Muscle of arm (tissue), 14 donors: ENCODE measurements at places on chromosomes 1 and 21. TPM values are rescaled to one million over a fixed set of nuclear protein-coding genes. Genes with fewer than 3 reads are reported as not detected.

DNA sequence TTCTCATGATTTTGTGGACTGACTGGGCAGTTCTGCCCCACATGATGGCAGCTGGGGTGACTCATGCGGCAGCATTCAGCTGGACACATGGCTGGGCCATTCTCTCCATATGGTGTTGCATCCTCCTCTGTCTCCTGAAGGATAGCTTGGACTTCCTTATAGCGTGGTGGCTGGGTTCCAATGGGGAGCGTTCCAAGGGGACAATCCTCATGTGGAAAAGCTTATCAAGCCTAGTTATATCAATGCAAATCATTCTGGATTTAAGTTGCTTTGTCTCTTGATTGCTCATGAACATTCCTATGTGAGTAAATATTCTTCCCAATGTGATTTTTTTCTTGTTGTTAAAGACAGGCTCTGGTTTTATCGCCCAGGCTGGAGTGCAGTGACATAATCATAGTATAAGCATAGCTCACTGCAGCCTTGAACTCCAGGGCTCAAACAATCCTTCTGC lies 13.2 kb upstream of the SLC2A1 start:
- DNase-seq: peak; percentile 24

RPL11 gene
- polyA plus RNA-seq: 3,845 TPM

TMEM269 gene
- 1.1 TPM for polyA plus RNA-seq

GRCh38 chr1:223802032-223802431 lies 43.7 kb downstream of the TP53BP2 start:
- no peak for DNase-seq

DNA sequence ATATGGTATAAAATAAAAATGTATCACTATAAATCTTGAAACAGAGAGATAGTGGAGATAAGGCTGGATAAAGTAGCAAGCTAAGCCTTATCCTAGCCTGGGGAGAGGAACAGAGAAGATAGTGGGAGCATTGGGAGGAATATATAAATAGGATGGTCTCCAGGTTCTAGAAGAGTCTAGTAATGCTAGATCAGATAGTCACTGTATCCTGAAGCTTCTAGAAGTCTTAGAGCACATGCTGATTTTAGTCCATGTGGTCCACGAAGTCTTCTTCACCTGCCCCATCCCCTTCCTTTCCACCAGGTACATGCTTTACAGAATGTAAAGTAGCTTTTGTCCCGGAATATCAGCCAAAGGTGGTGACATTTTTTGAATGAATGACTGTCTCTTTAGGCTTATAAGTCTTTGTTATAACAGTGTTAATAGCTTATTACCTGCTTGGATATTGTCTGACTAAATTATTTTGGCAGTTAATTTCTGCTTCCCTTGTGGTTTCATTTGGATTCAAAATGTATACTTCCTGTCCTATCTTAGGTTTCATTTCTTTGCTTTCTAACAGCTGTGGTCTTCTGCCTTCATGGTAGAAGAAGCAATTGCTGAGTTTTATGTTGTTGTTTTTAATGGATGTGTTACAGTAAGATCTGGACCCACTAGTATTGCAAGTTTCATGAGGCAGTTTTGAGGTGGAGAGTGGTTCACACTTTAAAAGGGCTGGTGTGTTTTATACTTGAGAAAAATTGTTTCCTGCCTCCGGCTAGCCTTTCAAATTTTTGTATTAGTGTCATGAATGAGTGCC lies 5.9 kb downstream of the SMG7 start:
- no peak for DNase-seq

DNA sequence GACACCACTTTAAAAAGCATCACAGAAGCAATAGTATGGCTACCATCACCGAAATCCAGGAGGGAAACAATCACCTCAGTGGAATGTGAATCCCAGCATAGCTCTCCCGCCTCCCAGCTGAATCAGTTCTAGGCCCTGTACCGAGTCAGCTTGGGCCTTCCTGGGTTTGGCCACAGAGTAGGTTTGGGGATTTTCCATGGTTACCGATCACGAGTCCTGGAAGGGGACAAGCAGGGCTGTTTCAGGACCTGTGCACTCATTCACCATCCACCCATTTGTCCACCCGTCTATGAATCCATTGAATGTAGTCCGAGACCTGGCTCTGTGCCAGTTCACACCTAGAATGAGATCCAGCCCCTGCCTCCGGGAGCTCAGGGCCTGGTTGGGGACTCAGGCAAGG lies 94.2 kb downstream of the ARHGEF10L start:
- no peak for DNase-seq

GRCh38 chr1:207828485-207829158 lies 76.8 kb downstream of the CD46 start:
- peak; percentile 46 for DNase-seq

DNA sequence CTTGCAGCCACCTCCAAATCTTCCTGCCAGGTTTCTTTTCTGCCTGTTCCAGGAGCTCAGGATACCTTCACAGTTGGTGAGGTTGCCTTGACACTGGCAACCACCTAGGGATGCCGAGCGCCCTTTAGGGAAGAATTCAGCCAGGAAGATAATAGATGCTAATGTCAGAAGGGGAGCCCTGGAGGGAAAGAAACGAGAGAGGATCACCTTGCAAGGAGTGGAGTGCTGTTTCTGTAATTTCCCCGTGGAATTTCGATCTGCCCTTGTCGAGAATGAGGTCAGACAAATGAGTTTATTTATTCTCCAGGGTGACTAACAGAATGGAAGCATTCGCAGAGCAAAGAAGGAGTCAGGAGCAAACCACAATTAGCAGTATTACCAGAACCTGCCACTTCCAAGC lies 315.8 kb upstream of the KAZN start:
- no peak for DNase-seq

- DNase-seq: no peak
Measured at GRCh38 chr1:164515231-164515630, 43.8 kb upstream of the PBX1 start.

SYTL1 gene
- 0.44 TPM for polyA plus RNA-seq

GRCh38 chr1:27755286-27755685 lies 17.7 kb upstream of the STX12 start:
- DNase-seq: no peak

DNA sequence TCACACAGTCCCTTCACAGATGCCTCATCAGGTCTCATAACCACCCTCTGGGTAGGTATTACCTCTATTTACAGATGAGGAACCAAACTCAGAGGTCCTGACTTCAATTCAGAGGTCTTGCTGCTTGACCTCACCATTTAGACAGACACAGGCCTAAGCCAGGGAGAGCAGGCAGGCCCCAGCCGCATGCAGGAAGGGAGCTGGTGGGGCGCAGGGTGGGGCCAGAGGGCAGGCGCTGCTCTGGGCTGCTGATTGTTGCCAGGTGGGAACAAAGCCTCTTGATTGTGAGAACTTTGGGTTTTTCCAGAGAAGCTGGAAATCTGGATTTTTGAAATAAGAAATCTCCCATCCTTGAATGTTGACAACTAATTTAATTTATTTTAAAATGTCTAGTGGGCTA lies 19.9 kb upstream of the PRELP start:
- DNase-seq: no peak

DNA sequence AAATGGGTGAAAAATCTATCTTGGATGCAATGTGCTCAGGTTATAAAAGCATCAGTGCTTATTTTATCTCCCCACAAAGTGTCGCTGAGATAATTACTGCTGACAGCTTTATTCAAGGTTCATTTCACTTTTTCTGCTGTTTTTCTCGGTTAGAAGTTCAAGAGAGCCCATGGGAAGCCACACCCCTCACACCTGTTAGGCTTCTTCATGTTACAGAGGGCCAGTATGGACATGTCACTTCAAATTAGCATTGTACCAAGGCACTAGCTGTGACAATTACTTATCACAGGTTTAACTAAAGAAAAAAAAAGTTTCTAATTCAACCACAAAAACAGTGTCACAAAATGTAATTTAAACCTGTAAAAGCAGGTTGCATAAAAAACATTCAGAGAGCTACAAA lies 187.3 kb upstream of the DMRTA2 start:
- DNase-seq: no peak

CXADR gene
- 1.0 TPM for polyA plus RNA-seq

- DNase-seq: no peak
Measured at GRCh38 chr1:63330331-63330916, 8.1 kb downstream of the FOXD3 start.

DNA sequence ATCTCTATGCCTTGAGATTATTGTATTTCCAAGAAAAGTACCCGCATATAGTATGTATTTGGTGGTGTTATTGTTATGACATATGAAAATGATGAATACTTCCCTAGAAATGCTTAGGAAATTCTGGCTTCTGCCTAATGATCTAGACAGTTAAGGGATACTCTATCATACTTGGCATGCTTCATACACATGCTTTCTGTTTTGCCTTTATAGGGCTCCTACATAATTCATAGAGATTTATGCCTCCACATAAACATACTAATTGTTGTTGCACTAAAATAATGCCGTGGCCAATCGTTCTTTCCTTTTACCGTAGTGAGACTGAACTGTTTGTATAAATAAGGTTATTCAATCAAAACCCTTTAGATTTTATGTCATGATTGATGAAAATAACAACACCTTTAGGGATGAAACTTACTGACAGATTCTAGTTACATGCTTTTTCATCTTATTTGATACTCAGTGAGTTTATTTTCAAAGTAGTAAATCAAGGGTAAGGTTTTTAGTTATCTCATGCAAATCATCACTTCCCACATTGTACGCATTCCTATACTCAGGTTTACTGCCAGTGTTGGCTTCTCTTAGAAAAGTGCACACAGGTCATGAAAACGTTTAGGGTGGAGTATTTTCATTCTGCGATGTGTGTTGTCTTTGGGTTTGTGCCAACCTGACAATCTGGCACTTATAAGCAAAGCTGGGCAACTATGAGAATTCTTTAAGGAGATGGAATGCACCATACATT lies 40.5 kb upstream of the SCYL3 start:
- no peak for DNase-seq

DNA sequence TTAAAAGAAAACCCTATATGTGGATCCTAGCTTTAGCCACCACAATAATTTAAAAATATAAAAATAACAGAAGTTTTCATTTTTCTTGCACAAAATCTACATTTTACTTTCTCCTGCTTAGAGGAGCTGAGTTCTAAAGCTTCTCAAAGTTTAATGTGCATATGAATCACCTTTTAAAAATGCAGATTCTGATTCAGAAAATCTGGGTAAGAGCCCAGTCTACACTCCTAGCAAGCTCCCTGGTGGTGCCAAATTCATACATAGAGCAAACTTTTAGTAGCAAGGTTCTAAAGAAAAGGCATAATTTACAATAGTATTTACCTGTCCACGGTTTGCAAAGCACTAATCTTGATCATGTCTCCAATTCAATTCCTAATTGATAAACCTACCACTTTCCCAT lies 19.3 kb downstream of the RSBN1 start:
- no peak for DNase-seq

GRCh38 chr1:37056325-37056724 lies 22.0 kb upstream of the GRIK3 start:
- no peak for DNase-seq

GRCh38 chr1:64848803-64849202 lies 103.9 kb downstream of the RAVER2 start:
- no peak for DNase-seq

CRB1 gene
- polyA plus RNA-seq: 0.34 TPM

DNA sequence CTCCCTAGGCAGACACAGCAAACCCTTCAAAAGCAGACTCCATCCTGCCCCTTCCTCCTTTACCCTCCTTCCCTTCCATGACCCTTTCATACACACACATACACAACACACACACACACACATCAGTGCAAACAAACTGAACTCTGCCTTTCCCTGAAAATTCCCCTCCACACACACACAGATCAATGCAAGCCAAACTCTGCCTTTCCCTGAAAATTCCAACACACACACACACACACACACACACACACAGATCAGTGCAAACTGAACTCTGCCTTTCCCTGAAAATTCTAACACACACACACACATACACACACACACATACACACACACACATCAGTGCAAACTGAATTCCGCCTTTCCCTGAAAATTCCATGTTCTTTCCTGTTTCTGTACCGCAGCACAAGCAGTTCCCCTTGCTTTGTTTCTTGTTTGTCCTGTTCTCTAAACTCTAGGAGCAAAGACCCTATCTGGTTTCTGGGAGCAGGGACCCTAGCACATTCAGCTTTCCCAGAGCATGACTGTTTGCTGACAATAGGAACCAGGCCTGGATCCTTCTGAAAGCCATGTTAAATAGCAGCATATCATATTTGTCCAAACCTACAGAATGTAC lies 91.0 kb downstream of the PTPN14 start:
- DNase-seq: no peak

ARMH1 gene
- 1.8 TPM for polyA plus RNA-seq

DNA sequence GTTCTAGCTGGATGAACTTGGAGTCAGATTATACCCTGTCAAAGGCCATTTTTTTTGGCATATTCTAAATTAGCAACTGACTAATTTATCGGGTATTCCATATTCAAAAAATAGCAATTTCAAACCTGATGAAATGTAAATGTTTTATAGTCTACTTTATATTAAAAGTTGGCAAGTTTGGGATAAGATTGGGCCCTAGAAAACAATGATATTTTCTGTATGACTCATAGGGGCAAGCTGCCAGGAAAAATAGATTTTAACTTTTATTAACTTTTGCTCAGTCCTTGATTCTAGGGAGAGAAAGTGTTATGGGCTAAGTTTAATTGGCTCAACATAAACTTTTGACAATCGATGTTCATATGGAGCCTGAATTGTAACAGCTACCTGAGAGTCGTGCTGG lies 576.9 kb upstream of the B3GALT2 start:
- DNase-seq: peak; percentile 49
